ENCODE measurements at places on chromosomes 11 and 22. TPM values are rescaled to one million over a fixed set of nuclear protein-coding genes. Genes with fewer than 3 reads are reported as not detected.

DNA sequence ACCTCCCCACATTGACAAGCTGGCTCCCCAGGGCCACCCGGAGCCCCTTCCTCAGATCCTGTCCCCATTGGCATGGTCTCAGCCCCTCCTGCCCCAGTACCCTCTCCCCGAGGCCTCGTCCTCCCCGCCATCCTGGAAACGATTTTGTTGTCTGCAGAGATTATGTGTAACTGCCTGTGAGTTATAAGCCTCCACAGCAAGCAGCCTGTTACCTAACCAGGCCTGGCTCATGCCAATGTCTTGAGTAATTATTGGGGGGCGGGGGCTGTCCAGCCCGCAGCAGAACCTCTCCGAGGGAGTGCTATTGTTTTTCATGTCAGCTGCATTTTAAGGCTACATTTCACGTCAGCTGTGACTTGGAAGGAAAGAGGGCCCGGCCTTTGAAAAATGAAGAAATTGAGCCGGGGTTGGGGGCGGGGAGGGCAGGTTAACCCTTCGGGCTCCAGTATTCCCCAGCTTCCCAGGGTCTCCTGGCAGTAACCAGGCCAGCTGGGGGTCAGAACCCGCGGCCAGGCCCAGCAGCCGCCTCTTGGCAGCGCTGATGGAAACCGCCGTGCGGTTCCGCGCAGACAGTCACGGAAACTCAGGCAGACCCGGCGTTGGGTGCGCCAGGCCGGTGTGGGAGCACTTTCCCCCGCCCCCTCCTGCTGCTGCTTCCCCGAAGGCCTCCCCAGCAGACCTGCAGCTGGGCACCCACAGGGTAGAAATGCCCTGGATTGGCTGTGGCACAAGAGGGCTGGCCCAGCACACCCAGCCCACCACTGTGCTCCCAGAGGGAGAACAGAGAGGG lies 59.5 kb downstream of the CDKN1C start:
- DNase-seq, result no peak

SLC22A12 gene
- total RNA-seq, result not detected

GRCh38 chr22:46070215-46070802 lies 80.0 kb upstream of the PPARA start:
- peak; percentile 68 for DNase-seq

DNA sequence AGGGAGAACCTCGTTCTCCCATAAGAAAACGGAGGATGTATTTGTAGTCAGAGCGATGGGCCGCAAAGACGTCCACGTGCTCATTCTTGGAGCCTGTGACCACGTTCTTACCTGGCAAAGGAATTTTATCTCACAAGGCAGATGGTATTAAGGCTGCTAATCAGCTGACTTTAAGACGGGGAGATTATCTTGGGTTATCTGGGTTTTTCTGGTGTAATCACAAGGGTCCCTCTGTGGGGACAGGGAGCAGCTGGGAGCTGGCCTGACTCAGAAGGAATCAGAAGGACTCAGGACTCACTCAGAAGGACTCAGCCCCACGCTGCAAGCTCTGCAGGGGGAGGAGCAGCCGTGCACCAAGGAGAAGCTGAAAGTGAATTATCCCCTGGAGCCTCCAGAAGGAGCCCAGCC lies 7.5 kb upstream of the SIGIRR start:
- DNase-seq, result peak; percentile 25

GRCh38 chr11:84333221-84333620 lies 1047.1 kb upstream of the CCDC90B start:
- DNase-seq, result no peak

RHBDD3 gene
- total RNA-seq, result 33.6 TPM

GRCh38 chr22:35782504-35782903 lies 64.8 kb downstream of the APOL5 start:
- no peak for DNase-seq

PEX26 gene
- total RNA-seq, result 63.5 TPM

- DNase-seq, result no peak
Measured at GRCh38 chr11:38156495-38157146, 1558.6 kb upstream of the RAG2 start.

Measured in natural killer cell treated with Interleukin-12 subunit alpha and Interleukin-12 subunit beta and Interleukin-15 and Interleukin-18, amount 100 ng/mL, for 72 hours (primary cell).